GM20000 (cell line): ENCODE measurements at places on chromosomes 4 and X.
A peak's percentile ranks its signal among the peaks of the same experiment; 100 is the strongest.

GRCh38 chr4:10959586-10959985 lies 275.0 kb upstream of the CLNK start:
- DNase-seq, result no peak

DNA sequence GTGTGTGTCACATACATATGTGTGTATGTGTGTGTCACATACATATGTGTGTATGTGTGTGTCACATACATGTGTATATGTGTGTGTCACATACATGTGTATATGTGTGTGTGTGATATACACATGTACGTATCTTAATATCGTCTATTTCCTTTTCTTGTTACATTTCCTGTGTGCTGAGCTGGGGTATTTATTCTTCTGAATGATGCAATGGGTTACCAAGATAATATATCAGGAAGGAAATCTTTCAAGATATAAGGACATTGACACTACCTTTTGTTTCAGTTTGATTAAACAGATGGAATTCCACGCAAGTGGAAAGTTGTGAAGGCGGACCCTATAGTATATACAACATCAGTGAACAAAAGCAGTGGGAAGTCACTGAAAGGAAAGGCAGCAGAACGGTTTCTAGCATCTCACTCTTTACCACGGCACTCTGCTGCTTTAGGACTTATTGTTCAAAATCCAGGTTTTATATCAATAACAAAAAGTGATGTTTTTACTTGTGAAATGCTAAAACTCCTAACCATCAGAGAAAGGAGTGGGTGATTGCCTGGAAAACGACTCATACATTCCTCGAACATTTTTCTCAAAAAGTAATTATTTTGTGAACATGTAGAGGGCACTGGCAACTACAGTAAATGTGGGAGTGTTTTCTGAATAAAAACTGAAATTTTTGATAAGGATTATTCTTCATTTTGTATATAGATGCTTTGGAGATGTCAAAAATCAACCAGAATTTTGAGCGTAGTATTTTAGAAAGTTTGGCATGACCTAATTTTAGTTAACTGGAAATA lies 43.1 kb upstream of the IL21 start:
- DNase-seq, result no peak

GRCh38 chrX:21479695-21480270 lies 105.6 kb downstream of the CNKSR2 start:
- peak; percentile 2 for DNase-seq

GRCh38 chrX:154059729-154060245 lies 37.7 kb downstream of the MECP2 start:
- DNase-seq, result no peak

DNA sequence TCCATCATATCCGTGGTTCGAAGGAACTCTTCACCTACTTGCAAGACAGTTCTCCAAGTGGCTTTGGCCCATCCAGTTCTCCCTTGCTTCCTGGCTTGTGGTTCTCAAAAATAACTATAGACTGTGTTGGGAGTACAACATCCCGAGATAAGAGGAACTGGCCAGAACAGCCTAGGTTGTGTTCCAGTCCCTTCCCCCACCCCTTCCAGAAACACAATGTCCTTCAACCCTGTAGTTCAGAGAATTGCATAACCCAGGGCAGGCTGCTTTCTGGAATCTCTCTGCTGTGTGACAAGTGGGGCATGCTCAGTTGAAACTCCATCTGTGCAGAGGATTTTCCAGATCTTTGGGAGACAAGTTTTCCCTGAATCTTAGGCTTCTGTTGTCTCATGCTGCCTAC lies 206.5 kb downstream of the PCDH10 start:
- DNase-seq, result no peak

GRCh38 chrX:114650351-114650750 lies 66.5 kb downstream of the HTR2C start:
- DNase-seq, result no peak

DNA sequence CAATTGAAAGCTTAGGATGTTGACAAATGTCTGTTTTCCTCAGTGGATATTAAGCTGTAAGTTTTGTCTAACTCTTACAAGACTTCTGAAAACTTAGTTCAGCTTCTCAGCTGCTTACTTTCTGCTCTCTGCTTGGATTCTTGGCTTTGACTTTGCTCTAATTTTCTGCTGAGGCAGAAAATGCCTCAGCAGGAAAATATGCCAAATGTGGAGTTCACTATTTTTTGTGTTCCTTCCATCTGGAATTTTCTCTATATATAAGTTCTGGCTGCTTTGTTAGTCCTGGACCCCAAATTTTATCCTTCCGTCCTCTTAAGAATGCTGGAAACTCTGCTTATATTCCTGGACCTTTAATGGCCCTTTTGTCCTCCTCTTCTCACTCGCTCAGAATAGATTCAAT lies 352.6 kb upstream of the NWD2 start:
- no peak for DNase-seq

GRCh38 chr4:78560296-78560963 lies 8.9 kb downstream of the ANXA3 start:
- DNase-seq, result no peak

GRCh38 chr4:4392501-4393183 lies 5.7 kb downstream of the NSG1 start:
- no peak for DNase-seq

DNA sequence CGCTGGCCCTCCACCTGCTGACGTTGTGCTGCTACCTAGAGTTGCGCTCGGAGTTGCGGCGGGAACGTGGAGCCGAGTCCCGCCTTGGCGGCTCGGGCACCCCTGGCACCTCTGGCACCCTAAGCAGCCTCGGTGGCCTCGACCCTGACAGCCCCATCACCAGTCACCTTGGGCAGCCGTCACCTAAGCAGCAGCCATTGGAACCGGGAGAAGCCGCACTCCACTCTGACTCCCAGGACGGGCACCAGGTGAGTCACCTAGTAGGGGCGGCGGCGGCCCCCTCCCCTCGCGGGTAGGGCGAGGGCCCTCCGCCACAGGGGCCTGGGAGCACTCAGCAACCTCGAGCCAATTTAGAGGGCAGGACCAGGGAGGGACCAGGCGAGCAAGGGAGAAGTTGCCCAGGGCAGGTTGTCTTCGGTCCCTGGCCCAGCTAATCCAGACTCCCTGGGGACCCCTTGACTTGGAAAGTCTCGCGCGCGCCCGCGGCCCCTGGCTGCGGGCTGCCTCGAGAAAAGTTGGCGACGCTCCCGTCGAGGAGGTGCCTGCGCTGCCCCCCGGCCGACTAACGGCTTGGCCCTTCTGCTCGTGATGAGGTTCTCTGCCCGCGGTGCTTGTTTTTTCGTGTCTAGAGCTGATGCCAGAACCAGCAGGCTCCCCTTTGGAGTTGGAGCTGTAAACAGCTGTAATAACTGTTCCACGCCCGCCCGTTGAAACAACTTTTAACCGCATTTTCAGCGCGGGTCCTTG lies 717 bp downstream of the EDA start:
- DNase-seq, result no peak

DNA sequence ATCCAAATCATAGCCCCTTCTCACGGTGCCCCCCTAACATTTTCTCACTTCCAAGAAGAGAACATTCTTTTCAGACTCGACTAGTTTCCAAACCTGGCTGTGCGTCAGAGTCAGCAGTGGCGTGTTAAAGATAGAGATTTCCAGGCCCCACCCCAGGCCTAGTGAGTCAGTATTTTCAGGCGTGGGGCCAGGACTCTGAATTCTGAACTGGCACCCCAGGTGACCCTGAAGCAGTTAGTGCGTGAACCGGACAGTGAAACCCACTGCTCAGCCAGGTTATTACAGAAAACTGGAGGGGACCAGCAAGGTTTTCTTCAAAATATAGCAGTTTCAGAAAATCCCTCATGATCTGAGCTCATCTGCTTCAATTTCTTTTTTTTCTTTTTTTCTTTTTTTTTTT lies 35.0 kb upstream of the BCOR start:
- no peak for DNase-seq

DNA sequence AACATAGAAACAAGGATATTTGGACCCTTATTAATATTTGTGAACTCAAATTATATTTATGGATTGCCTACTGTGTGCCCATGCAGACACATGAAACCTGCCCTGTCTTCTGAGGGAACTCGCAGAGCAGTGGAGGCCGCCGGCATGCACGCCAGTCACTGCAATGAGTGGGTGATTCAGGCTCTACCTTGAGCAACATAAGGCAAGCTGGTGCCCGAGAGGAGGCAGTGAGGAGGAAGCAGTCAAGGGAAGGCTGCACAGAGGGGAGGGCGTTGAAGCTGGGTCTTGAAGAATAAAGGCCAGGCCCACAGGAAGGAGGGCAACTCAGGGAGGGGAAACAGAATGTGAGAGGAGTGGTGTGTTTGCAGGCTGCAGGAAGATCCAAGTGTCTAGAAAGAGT lies 52.8 kb downstream of the PPEF2 start:
- DNase-seq, result no peak

DNA sequence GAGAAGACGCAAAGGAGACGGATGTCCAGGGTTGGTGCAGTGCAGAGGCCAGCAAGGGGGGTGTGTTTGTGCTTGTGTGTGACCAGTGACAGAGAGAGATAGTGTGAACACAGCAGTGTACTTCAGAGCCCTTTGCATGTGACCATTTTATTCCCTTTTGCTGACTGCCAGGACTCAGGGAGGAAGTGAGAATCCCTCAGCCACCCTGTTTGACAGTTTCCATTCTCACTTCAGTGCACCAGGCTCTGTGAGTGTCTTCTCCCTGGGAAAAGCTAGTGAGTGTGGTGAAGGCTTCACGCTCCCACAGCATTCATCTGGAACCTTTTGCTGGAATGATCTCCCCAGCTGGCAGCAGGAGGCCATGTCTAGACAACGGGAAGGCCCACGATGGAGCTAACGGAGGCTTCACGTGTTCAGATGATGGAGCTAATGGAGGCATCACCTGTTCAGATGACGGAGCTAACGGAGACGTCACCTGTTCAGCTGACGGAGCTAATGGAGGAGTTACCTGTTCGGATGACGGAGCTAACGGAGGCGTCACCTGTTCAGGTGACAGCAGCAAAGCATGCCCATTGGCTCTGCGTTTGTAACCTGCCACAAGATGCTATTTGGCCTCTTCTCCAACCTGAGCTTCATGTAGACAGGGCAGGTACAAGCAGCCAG lies 195.4 kb downstream of the AFAP1 start:
- DNase-seq, result no peak

DNA sequence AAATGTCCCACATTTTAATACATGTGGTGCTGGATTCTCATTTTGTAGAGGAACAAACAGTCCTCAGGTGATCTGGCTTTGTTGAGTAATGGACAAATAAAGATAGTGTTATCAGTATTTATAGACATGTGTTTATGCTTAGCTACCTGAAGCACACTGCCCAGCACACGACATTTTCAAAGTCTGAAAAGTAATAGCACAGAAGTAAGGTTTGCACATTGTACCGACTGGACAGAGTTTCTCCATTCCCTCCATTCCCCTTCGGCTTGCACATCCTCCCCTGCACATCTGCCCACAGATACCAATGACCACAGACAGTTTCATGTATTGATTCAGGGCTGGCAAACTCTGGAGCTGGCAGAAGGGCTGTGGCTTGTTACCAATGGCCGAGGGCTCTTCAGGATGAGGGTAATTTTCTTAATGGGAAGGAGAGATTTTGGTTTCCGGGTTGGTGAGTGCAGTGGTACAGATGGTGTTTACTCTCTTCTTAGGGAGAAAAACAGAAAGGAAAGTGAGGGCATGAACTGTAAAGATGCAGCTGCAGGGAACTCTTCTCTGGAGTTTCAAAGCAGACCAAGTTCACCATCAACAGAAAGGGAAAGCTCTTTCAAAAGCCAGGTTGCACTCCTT lies 2.3 kb downstream of the GRPR start:
- DNase-seq, result no peak
